ENCODE measurements at places on chromosomes 4 and X. TPM values are rescaled to one million over a fixed set of nuclear protein-coding genes. Genes with fewer than 3 reads are reported as not detected.

DNA sequence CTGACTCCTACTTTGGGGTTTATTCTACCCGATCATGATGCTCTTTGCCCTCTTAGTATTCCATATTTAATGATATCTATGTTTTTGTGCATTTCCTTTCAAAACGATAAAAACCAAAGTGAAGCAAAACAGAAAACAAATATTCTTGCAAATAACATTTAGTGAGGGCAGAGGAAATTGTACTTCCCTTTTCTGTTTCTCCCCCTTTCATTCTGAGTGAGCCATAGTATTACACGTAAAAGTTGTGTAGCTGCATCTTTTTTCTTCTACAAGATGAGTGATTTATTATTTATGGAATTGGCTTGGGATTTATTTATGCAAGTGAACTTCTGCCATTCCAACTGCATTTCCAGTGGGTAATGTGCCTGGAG, 109.9 kb downstream of the AFF2 start:
- no peak for DNase-seq

The RAPGEF2 gene
- 53.0 TPM for total RNA-seq

The PLRG1 gene
- 79.9 TPM for total RNA-seq

DNA sequence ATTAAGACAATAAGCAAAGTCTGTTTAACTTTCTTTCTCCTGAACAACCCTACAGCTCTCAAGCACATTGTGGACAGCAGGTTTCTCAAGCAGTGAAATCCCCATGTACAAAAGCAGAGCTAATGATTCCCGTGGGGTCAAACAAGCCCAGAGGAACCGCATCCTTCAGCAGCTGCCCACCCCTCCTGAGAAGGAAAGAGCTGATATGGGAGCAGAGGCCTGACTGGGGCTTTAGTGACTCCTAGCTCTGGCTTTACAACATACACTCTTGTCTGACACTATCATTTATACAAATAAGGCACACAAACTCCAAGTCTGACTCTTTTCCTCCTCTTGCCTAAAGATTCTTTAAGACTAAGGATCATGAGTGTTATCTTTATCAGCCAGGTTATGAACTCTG, 32.8 kb downstream of the HDAC8 start:
- no peak for DNase-seq

The TLR2 gene
- total RNA-seq = 0.36 TPM

The FAM184B gene
- under 0.01 TPM for total RNA-seq

The EGF gene
- 0.36 TPM for total RNA-seq

DNA sequence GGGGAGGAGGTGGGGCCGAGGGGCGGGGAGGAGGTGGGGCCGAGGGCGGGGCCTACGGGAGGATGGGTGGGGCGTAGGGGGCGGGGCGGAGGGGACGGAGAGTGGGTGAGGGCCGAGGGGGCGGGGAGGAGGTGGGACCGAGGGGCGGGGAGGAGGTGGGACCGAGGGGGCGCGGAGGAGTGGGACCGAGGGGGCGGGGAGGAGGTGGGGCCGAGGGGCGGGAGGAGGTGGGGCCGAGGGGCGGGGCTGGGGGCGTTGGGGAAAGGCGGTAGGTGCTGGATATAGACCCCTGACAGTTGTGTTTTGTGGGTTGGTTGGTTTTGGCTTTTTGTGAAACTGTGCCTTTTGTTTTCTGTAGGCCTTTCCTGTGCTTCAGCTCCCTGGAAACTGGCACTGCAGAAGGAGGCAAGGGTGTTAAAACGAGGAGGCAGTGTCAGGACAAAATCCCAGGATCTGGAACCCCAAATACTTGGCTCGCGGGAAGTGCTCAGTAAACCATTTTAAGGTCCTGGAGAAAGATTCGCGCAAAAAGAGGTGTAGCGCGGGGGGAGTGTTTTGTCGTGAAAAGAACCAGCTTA, 580 bp upstream of the MMGT1 start:
- no peak for DNase-seq

The COL25A1 gene
- 1.4 TPM for total RNA-seq

The TNIP3 gene
- total RNA-seq = 0.59 TPM

GRCh38 chrX:11426712-11427452, 133.7 kb downstream of the AMELX start:
- DNase-seq = no peak

The IL9R gene
- not detected for total RNA-seq

The LIMCH1 gene
- total RNA-seq = 9.0 TPM

DNA sequence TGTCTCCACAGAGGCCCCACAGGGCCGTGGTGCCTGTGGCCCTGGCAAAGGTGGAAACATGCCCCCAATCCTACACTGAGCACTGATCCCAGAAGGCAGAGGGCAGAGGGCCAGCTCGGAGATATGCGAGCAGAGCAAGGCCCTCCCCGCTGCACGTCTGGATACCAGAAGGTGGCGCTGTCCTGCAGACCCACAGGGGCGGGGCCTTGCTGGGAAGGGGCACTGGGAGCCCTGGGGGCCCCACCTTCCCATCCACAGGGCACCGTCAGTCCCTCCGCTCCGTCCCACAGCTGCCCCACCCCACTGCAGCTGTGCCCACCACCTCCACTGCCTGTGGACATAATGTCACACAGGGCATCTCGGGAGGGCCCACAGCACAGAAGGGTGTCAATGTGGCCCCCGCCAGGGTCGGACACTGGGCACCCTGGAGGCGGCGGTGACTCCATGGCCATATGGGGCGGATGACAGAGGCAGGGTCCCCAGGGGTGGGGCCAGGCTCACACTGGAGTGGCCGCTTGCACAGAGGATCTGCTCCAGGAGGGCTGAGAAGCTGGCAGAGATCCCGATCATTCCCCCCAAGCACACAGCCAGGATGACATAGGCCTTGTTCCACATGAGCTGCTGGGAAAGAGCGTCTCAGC, 4.8 kb downstream of the SLC49A3 start:
- DNase-seq = peak; percentile 99

DNA sequence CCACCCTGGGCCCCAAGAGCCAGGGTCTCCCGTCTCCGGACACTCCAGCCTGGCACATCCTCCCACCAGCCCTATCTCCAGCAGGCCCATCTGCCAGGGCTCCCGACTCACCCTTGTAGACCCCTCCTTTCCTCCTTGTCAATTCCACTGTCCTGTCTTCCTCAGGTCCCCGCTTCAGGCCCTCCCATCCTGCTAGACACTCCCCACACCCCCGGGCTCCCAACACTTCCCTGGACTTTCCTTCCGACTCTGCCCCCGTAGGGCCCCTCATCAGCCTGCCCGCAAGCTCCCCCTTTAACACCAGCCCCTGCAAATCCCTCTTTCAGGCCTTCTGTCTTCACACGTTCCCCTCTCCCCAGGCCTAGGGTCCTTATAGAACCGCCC, 1.1 kb downstream of the PRAF2 start:
- peak; percentile 92 for DNase-seq

DNA sequence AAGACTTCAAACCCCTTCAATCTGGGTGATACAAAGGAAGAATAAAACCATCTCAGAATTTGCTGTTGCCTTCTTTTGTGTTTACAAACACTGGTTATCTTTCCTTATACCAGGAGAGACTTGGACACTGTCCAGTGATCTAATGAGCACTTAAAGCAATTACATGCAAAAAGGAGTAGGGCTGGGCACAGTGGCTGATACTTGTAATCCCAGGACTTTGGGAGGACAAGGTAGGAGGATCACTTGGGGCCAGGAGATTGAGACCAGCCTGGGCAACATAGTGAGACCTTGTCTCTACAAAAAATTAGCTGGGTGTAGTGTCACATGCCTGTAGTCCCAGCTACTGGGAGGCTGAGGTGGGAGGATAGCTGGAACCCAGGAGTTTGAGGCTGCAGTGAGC, 95.7 kb upstream of the DRD5 start:
- DNase-seq = no peak

GRCh38 chr4:2433609-2434350, 15.0 kb downstream of the CFAP99 start:
- DNase-seq = peak; percentile 25

- DNase-seq = peak; percentile 9
Observed at GRCh38 chrX:97026406-97026805, 142.7 kb downstream of the RPA4 start.

GRCh38 chrX:53684415-53685192, 1.9 kb downstream of the HUWE1 start:
- DNase-seq = no peak

DNA sequence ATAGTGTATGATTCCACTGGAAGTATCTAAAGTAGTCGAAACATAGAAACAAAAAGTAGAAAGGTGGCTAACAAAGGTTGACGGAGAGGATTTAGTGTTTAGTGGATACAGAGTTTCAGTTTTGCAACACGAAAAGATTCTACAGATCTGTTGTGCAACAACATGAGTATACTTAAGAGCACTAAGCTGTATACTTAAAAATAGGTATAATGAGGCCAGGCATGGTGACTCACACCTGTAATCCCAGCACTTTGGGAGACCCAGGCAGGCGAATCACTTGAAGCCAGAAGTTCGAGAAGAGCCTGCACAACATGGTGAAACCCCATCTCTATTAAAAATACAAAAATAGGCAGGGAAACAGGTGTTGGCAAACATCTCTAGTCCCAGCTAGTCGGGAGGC, 7.9 kb upstream of the ATRX start:
- no peak for DNase-seq

DNA sequence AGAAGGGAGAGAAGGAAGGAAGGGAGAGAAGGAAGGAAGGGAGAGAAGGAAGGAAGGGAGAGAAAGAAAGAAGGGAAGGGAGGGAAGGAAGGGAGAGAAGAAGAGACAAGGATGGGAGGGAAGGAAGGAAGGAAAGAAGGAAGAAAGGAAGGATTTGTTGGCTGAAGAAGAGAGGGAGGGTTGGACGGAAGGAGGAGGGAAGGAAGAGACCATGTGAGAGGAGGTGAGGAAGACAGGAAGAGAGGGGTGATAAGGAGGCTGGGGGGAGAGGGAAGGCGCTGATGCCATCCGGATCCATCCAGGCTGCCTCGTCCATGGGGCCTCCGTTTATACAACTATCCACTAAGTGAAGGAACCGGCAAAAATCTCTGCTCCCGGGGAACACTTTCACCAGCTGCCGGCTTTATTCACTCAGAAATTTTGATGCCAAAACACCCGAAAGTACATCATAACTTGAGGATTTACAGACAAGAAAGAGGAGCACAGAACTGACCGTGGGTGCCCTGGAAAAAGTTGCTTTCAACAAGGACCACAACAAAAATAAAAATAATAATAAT, 14.9 kb downstream of the DHRSX start:
- DNase-seq = no peak

DNA sequence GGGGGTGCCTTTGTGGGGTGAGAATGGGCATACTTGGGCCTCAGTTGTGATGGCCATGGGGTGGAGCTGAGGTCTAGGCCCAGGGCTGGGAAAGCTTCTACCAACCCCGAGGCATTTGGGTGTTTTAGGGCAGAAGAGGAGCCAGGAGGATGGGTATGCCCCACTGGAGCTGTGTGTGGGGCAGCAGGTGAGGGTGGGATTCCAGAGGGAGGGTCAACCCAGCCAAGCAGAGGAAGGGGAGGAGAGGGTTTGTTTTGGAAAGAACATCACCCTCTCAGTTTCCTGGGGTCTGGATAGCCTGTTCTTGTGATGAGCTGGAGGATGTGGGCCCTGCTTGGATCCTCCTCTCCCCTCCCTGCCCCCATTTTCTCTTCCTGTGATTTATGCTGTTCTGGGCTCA, 620 bp downstream of the IL9R start:
- DNase-seq = peak; percentile 6

The PRSS12 gene
- total RNA-seq = 8.5 TPM

The UGT2A1 gene
- not detected for total RNA-seq

The IQSEC2 gene
- total RNA-seq = 14.7 TPM

DNA sequence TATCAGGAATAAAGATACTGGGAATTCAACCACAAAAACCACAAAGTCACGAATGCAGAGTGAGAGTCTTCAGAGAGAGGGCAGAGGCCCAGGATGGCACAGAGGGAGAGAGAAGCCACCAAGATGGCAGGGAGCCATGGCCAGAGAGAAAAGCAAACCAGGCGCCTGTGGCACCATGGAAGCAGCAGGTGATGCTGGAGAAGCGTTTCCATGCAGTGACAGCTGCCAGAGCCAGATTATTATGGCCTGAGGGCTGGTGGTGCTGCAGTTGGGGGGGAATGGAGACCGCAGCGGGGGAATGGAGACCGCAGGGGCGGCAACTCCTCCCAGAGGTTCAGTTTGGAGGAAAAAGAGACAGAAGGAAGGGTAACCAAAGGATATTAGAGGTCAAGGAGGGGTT, 5.8 kb downstream of the TAFAZZIN start:
- DNase-seq = no peak

DNA sequence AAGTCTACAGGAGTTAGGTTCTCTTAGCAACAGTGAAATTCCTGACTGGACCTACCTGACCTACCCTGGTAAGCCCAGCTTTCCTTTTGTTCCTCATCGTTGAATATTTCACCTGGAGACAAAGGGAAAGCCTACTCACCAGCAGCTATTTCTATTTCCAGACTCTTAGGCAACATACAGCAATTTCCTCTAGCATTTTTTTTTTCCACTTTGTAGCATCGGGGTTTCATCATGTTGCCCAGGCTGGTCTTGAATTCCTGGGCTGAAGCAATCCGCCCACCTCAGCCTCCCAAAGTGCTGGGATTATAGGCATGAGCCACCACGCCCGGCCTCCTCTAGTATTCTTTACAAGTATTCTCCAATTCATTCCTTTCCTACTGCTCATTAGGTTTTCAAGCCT, 6.8 kb upstream of the S100G start:
- no peak for DNase-seq

The KCND1 gene
- 0.29 TPM for total RNA-seq
